Stimulated activated effector memory CD8-positive, alpha-beta T cell treated with anti-CD3 and anti-CD28 coated beads, Interleukin-12 subunit alpha, Interleukin-12 subunit beta, amount 100 ng/mL, for 72 hours (primary cell): ENCODE measurements at places on chromosomes 12 and 14.

DNA sequence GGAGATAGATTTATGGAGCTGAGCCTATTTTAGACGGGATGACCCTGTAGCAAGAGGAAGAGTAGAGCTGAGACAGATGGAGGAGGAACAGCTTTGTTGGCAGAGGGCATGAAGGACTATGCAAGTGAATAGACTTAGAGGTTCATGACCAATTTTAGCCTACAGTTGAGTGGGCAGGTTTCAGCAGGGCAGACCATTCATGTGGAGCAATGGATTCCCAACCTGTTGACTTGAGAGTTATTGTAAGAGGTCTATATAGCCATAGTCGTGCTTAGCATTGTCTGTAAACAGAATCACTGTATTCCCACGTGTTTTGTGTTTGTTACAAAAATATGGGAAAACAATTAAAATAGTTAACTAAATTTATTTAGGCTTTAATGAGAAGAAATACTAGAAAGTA, 116.8 kb downstream of the CFAP54 start:
- DNase-seq = no peak

- DNase-seq = no peak
Observed at GRCh38 chr12:123960029-123960735, 12.4 kb downstream of the CCDC92 start.

GRCh38 chr14:86462193-86462753, 932.3 kb downstream of the FLRT2 start:
- no peak for DNase-seq

DNA sequence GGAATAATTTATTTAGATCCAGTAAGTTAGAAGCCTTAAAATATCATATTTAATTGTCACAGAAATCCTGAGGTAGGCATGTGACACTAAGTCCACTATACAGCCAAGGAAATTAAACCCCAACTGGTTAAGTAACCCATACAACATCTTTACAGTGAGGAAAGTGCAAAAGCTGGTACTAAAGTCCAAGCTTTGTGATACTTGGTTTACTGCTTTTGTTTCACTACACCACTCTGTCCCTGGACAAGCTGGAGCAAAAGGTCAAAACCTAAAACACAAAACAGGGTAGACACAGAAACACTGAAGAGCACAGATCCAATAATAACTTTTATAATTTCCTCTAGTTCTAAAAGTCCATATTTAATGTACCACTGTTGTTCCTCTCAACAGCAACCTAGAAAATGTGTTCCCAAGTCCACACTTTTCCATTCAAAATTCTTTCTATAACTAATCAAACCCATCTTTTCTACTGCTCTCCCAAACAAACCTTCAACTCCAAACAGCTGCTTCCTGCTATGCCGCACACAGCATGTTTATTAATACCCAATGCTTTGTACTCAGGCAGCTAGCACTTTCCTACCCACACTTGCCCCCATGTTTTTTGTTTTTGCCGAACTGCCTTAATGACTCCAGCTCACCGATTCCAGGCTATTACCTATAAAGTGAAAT, 90.9 kb downstream of the MED13L start:
- DNase-seq = no peak
